NCI-H2029 (cell line): ENCODE measurements at places on chromosomes 7 and 10.

DNA sequence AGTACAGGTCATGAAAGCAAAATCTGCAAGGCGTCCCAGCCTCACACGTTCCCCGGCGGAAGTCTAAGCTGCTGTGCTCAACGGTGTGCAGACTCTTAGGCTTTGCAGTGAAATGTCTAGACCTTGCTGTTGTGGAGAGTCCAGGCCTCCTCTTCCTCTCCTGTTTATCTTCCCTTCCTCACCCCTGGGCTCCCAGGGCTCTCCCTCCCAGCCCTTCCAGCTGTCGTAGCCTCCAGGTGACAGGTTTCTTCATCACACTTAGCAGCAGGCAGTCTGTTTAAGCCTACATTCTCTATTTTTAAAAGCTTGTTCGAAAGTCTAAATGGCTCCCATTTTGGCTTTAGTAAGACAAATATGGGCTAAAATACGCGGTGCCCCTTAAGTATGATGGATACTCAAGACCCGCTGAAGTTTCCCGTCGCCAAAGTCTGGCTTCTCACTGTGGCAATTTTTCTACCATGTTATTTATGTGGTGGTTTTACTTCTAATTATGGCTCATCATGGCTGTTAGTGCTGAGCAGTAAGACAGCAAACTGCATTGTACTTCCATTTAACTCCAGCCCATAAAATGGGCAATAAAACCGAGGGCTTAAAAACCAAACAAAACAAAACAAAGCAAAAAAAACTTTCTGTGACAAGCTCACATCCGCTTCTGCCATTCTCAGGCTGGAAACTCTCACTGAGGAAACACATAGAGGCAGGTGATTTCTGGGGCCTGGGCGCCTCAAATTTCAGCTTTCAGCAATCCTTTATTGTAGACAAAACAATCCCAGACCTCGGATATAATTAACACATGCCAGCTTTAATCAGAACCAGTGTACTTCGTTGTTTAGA lies 243.2 kb downstream of the SNX10 start:
- no peak for DNase-seq

GRCh38 chr10:97243836-97244235 lies 48.6 kb downstream of the ARHGAP19 start:
- DNase-seq = no peak

- no peak for DNase-seq
Observed at GRCh38 chr10:130557181-130557845, 421.1 kb downstream of the GLRX3 start.

DNA sequence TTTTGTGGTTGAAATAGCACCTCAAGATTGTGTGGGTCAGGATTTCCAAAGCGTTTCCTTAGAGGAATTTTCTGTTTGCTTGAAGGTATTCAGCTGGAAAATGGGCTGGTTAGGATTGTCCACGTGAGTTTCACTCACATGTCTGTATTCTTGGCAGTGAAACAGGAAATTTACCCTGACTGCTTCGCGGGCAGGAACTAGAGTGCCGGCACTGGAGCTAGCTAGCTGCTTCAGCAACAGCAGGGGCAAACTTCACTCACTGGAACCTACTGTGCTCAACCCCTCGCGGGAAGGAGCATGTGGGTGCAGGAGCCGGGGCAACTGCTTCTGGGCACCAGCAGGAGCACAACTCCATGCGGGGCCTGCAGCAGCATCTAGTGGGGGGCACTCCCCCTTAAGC lies 38.0 kb upstream of the RTKN2 start:
- DNase-seq = no peak

- DNase-seq = no peak
Observed at GRCh38 chr10:1486841-1487687, 250.3 kb downstream of the ADARB2 start.

DNA sequence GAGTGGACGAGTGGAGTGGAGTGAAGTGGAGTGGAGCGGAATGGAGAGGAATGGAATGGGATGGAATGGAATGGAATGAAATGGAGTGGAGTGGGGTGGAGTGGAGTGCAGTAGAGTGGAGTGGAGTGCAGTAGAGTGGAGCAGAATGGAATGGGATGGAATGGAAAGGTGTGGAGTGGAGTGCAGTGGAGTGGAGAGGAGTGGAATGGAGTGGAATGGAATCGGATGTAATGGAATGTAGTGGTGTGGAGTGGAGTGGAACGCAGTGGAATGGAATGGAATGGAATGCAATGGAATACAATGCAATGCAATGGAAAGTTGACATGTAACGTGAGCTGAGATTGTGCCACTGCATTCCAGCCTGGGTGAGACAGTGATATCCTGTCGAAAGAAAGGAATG lies 46.4 kb downstream of the ZNF716 start:
- no peak for DNase-seq

DNA sequence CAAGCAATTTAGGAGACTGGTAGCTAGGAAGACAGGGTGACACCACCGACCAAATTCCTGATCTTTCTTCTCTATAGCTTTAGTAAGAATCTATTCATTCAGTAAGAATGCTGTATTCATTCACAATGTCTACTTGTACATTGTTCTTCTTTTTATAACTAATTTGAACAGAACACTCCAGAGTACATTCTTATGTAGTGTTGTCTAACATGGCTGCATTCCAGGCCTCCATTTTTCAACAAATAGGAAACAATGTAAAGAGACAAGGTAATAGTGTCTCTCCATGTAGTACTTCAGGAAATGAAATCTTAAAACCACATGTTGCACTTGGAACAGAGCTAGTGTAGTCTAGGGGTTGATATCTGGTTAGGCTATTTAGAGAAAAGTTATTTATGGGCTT lies 1.8 kb downstream of the VCL start:
- DNase-seq = no peak

GRCh38 chr7:82631998-82632397 lies 188.4 kb upstream of the CACNA2D1 start:
- DNase-seq = no peak

DNA sequence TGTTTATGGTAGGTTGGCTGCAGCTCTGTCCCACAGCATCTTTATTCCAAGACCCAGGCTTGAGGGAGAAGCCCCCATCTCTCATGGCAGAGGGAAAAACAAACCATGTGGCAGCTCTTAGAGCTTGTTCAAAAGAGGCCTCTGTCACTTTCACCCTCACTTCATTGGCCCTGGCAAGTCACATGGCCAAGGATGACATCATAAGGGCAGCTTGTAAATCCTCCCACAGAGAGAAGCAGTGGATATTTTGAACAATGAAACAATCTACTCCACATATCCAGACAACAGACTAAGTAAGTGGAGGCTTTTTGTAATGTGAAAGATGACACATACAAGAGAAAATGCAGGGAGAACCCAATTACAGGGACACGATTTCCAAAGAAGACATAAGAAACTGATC lies 108.1 kb downstream of the GRID1 start:
- DNase-seq = no peak

- DNase-seq = no peak
Observed at GRCh38 chr10:80068270-80068669, 10.2 kb upstream of the TMEM254 start.

DNA sequence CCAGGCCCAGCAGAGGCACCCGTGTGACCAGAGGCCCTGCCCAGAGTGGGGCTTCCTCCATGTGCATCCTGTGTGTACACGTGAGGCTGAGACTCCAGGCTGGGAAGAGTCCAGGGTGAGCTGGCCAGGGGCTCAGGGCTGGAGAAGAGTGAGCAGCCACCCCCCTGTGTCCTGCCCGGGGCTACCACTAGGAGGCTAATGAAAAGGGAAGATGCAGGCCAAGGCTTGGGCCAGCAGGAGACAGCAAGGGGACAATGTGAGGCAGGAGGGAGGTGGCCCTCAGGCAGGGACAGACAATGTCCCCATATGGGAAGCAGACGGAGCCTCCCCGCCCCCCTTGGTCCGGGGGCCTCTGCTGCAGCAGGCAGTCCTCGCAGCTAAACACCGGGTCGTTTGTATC lies 102.0 kb downstream of the HIF1AN start:
- no peak for DNase-seq

DNA sequence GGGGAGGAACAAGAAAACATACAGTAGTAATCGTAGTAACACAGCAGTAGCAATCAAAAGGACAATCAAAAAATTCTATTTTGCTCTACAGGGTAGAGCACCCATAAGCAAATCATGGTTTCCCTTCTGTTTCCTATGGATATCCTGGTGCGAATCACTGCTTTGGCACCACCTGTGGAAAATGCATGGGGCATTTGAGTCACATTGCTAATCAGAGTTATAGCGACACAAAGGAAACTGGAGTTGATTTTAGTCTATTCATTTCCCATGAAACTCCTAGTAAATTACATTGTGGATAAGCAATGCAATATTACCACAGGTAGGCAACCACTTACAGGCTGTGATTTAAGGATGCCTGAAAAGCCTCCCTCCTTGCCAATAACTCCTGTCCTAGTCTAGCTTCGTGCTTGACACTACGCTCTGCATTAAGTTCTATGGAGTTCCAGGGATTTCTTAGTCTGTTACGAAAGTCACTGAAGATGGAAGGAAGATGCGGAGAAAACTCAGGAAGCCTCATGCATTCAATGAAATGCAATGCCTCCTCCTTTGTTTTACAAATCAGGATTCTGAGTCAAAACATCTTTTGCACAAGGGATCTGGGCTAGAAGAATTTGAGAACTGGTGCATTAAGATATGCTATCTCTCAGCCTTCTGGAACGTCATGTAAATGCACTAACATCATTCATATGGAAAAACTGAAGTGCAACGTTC lies 188.4 kb downstream of the DGKI start:
- no peak for DNase-seq

GRCh38 chr10:106947643-106948042 lies 216.9 kb downstream of the SORCS1 start:
- no peak for DNase-seq

GRCh38 chr10:126123466-126123865 lies 227.1 kb downstream of the FANK1 start:
- no peak for DNase-seq

DNA sequence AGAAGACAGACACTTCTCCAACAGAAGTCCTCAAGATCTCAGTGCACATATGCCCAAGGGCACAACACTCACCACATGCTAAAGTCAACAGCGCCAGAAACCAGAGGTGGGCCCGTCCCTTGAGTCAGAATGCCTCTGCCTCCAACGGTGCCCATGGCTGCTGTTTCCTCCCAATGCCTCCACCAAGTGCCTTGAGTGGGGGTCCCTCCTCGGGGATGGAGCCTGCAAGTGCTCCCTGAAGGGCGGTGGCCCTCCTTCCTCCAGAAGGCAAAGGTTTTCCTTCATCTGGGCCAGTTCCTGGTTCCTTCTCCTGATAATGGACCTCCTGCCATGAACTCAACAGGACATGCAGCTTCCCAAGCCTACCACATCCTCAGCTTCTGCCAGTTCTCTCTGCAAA lies 58.5 kb downstream of the TNS3 start:
- no peak for DNase-seq

GRCh38 chr7:31022726-31023125 lies 29.4 kb upstream of the ADCYAP1R1 start:
- DNase-seq = no peak

DNA sequence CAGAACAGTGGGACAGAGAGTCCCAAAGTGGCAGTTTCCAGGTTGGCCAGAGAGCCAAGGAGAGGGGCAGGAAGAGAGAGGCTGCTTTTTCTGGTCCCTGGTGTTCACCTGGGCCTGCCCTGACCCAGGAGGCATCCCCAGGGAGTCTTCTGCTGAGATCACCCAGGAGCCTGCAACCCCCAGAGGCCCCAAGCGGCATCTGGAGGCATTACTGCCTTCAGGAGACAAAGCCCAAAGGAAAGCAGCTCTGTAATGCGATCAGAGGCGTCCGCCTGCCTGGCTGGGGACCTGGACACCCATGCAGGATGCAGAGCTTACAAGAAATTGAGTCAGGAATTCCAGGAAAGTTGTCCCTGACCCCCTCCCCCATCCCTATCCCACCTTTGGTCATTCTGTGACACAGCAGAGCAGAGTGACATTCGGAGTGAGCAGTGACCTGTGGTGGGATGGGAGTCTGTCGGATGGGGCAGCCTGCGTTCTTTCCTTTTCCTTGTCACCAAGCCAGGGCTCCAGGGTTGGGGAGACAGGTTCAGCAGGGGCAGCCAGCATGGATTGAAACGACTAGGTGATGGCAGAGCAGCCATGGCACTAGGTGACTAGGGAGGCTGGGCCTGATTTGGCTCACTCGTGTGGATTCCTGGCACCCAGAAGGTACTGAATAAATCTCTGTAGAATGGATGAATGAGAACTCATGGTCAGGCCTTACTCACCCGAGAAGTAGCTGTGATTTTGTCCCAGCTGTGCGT lies 10.4 kb downstream of the UNC5B start:
- DNase-seq = no peak

DNA sequence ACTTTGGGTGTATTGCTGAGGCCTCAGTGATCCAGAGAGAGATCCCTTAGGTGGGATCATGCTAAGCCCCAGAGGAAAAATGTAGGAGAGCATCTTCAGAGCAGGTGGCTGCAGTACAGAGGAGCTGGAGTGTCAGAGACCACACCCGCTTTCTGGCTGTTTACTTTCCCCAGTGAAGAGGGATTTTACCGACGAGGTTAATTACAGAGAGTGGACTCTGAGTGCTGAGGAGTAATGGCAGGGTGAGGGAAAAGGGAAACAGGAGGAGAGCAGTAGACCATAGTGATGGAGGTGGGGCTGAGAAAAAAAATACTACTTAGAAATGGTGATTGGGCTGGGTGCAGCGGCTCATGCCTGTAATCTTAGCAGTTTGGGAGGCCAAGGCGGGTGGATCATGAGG lies 43.3 kb upstream of the HBP1 start:
- peak; percentile 78 for DNase-seq

DNA sequence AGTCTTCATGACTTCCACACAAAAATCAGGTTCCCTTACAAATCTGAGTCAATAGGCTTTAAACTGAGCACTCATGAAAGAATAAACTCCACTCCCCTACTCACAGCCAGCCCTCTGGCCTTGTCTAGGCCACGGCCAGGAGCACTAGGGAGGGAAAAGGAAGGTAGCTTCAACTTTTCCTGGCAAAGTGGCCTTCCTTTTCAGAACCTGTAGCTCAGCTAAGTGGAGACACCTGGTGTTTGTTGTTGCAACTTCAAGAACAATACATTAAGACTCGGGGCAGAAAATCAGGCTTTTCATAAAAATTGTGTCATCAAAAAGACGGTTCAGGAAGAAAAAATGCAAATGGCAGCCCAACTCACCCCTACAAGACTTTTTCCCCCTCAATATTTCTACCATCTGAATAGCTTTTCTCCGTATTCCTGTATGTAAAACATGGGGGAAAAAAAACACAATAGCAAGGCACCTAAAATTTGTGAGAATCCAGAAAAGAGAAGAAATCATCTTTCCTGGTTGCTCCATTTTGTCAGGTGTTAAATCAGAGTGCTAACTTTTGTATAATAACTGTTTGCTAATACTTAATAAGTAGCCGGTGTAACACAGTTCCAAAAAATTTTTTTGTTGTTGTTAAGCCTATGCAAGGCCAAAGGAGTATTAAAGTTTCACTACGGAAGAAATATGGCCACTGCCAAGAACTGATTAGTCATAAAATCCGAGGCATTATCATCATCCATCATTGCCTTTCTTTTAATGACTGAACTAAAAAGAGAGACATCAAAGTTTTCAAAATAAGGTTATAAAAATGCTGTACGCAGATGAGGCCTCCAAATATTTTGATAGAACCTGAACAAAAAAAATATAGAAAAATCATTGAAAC lies 66.2 kb upstream of the ARID5B start:
- DNase-seq = no peak

GRCh38 chr7:70585071-70585470 lies 546.9 kb upstream of the GALNT17 start:
- no peak for DNase-seq

- no peak for DNase-seq
Observed at GRCh38 chr7:137847568-137848050, 835 bp upstream of the DGKI start.

GRCh38 chr10:93293999-93294398 lies 188.1 kb downstream of the MYOF start:
- DNase-seq = no peak
